ENCODE measurements at places on chromosomes 1 and 21. TPM values are rescaled to one million over a fixed set of nuclear protein-coding genes. Genes with fewer than 3 reads are reported as not detected.

DNA sequence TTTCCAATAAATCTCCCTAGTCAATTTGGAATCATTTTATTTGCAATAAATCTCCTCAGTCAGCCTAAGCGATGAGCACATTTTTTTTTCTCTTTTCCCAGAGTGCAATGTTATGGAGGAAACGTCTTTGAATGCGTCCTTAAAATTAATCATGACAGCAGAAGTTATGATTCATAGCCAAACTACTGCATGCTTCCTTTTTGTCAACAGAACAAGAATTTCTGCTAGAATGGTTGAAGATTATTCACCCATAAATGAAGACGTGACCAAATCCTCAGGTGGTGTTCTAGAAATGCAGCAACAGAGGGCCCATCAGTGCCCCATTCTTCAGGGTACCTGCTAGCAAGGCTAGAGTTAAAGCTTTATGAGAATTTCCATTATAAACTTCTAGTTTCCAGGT, 407.9 kb upstream of the PKN2 start:
- DNase-seq: peak; percentile 8

GRCh38 chr21:38269576-38269936, 12.8 kb downstream of the KCNJ15 start:
- DNase-seq: no peak

DNA sequence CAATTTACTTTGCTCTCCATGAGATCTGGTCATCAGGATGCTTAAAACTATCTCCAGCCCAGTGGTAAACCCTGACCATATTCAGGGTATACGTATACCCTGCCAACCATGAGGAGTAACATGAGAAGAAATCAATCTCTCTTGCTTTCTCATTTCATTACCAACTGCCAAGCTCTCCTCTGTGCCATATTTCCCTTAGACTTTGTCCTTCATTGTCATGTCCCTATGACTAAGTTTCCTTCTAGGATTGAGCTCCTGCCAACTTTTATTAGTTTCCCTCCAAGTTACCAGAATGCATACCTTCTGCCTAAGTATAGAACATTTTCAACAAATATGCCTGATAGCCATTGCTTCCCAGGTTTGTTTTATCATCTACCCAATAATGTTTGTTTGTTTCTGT, 1113.9 kb upstream of the B3GALT2 start:
- DNase-seq: no peak

DNA sequence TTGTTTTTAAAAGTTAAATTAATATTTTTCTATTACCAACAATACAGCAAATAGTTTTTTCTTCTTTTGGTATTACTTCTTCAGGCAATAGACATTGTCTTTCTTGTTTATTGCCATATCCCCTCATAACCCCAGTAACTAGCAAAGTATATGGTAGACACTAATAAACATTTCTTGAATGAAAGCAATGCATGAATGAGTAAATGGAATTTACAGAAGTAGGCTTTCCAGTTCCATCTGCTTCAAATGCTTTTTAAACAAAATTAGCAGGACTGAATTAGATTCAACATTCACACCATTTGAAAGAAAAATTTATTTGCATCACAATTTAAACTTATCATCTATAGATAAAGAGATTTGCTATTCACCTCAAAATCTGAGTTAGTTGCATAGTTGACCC, 5.6 kb upstream of the DR1 start:
- DNase-seq: no peak

GRCh38 chr1:160522622-160523345, at the start of gene SLAMF6:
SLAMF6 (minus strand) TSS chr1:160523255; CDS start chr1:160523192, 63 bp downstream.
- no peak for DNase-seq

DNA sequence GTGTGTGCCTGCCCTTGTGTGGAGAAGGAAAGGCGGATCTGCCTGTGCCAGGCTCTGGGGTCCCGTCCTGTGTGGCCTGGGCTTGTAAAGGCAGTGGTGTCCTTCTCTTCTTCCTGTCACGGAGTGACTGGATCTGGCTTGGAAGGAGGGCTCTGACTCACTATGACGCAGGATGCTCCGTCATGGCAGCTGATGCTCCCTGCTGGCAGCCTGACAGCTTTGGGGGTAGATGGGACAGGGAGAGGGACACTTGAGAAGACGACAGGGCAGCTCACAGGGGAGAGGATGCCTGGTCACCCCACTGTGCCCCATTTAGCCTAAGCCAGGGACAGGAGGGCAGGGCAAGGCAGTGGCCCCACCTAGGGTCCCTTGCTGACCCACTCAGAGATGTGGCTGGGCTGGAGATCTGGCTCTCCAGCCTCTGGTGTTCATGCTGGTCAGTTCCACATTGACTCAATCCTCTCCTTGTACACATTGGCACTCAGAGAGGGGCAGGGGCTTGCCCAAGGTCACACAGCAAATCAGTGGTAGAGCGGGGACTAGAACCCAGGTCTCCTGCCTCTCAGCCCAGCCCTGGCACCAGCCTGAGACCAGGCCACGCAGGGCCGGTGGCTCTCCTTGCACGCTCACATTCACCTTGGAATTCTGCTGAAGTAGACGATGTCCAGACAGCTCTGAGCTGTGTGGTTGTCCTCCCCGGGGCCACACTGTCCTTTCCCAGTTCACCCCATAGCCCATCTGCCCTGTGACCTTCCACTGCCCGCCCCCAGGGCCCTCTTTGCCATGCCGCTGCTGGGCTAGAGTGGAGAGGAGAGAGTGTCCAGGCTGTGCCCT, 2.8 kb upstream of the FAM131C start:
- DNase-seq: no peak

DNA sequence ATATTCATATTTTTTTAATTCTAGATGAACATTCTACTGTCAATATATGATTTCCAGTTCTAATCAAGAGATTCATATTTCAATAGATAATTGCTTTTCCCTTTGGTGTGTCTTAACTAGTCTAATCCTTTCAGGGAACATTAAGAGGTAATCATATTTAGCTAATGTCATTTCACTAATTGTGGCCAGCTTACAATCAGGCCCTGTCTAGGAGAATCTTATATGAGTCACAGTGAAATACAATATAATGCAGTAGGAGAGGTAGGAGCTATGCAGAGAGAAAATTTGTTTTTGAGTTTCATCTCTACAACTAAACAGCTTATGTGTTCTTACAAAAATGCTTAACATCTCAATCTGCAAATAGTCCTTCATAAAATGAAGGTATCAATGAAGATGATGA, 85.9 kb downstream of the DPYD start:
- DNase-seq: no peak

DNA sequence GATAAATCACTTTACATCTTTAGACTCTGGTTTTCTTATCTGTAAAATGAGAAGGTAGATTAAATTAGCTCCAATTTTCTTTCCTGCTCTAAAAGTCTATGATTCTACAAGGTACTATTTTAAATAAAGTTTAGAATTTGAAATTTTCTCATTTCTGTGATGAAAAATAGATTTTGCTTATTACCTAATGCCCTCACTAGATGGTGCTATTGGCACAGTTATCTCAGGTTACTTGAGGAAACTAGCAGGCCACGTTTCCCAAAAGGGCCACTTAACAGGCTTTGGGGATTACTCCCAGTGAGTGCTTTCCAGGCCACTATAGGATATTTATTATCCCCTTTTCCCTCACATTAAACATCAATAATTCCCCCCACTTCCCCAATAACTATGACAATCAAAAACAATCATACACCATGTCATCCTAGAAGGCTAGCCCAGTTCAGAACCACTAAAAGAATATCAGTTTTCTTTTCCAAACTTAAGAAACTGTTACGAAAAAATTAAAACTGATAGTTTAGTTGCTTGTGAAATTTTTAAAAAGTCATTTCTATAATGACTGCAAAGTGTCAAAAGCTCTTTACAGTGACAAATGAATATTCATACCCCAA, 30.6 kb downstream of the OMA1 start:
- DNase-seq: peak; percentile 52

GRCh38 chr1:8155528-8156186, 129.5 kb upstream of the ERRFI1 start:
- no peak for DNase-seq

GRCh38 chr21:33427051-33427450, 23.8 kb downstream of the IFNGR2 start:
- DNase-seq: no peak

GRCh38 chr1:176448340-176448739, 14.6 kb upstream of the PAPPA2 start:
- no peak for DNase-seq

- no peak for DNase-seq
These were observed 224.2 kb upstream of the JUN start for GRCh38 chr1:59007820-59008598.

- no peak for DNase-seq
These were observed 484.5 kb upstream of the DAB1 start for GRCh38 chr1:57908147-57908890.

DNA sequence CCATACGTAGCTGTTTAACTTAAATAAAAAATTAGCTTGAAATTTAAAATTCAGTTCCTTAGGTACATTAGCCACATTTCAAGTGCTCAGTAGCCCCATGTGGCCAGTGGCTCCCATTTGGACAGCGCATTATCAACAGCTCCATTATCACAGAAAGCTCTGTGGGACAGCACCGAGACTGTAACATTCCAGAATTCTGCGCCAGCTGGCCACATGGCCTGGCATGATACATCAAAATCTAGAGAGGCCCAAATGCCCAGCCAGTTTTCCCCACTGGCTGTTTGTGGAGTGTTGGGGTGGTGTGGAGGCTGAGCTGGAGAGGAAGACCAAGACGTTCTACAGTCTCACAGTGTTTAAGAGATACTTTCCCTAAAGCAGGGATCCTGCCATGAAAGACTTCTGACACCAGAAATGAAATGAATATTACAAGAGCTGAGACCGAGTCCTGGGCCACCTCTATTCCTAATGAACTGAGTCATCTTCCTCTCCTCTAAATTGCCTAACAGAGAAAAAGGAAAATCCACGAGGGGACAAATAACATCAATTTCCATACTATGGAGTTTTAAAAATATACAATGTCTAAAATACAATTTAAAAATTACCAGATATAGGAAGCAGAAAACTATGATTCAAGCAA, 27.3 kb upstream of the ACTA1 start:
- no peak for DNase-seq

Gene C1orf167
- total RNA-seq: not detected

Gene CFHR5
- not detected for total RNA-seq

Gene MATN1
- not detected for total RNA-seq

Gene MYBPH
- not detected for total RNA-seq

Gene XCL1
- total RNA-seq: not detected
